ENCODE measurements at places on chromosomes 6 and 20. TPM values are rescaled to one million over a fixed set of nuclear protein-coding genes. Genes with fewer than 3 reads are reported as not detected.

C6orf58 gene
- total RNA-seq = not detected

DNA sequence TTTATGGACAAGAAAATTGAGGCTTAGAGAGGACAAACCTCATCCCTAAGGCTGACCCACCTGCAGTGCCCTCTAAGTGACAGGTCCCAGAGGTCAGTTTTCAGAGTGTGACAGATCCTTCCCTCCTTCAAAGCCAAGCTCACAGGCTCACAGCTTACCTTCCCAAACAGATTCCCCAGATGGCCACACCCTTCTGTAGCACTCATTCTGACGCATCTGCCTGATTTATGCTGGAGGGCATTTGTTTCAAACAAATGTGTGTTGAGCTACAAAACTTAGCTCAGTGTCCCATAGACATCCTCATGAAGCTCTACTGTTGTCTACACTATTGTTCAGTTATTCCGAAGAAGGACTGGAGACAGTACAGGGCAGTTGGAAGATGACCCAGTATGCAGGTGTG lies 60.6 kb upstream of the RIN2 start:
- DNase-seq = no peak

- no peak for DNase-seq
Observed at GRCh38 chr6:124870611-124871459, 91.4 kb upstream of the RNF217 start.

PRPH2 gene
- 0.47 TPM for total RNA-seq

CD40 gene
- total RNA-seq = 6.7 TPM

EBF4 gene
- total RNA-seq = 3.7 TPM

FILIP1 gene
- total RNA-seq = 156 TPM

Measured in left ventricle myocardium superior (tissue), 1 donor.